ENCODE measurements at places on chromosomes 13 and 19. TPM values are rescaled to one million over a fixed set of nuclear protein-coding genes. Genes with fewer than 3 reads are reported as not detected.

Gene RPL18
- 2,965 TPM for total RNA-seq

Gene ZFP28
- 7.0 TPM for total RNA-seq

Gene ZNF547
- total RNA-seq: 2.1 TPM

Gene IGLON5
- 0.09 TPM for total RNA-seq

Gene B3GNT3
- total RNA-seq: not detected

Gene SIGLEC5
- total RNA-seq: not detected

Gene PRTN3
- total RNA-seq: not detected

Gene ADGRE3
- total RNA-seq: not detected

Gene PLA2G4C
- 0.51 TPM for total RNA-seq

Gene BEST2
- not detected for total RNA-seq

Gene C19orf12
- 40.1 TPM for total RNA-seq

Gene AMH
- total RNA-seq: 3.7 TPM

Gene ZSWIM4
- total RNA-seq: 6.0 TPM

Gene CERS1
- total RNA-seq: 2.0 TPM

Gene ACER1
- not detected for total RNA-seq

Gene KLF1
- not detected for total RNA-seq

Gene CYP2S1
- total RNA-seq: 0.09 TPM

Gene PCDH20
- not detected for total RNA-seq

Gene KIR2DL4
- not detected for total RNA-seq

Gene ZNF534
- 0.60 TPM for total RNA-seq

Gene WDR62
- 0.09 TPM for total RNA-seq

Gene MUC16
- total RNA-seq: 0.12 TPM

Gene MBNL2
- 73.9 TPM for total RNA-seq

Gene FFAR3
- total RNA-seq: 0.12 TPM

Gene GPR4
- total RNA-seq: 1.5 TPM

Gene ZNF440
- total RNA-seq: 4.8 TPM

Data from pericardium fibroblast (primary cell).